ENCODE measurements at places on chromosomes 16 and 17.

- no peak for DNase-seq
These were observed 8.8 kb downstream of the PCGF2 start for GRCh38 chr17:38739305-38739704.

GRCh38 chr17:7932949-7933348 lies 943 bp downstream of the CNTROB start:
- DNase-seq: no peak

- DNase-seq: no peak
These were observed 178.6 kb downstream of the WWOX start for GRCh38 chr16:78278056-78278450.

DNA sequence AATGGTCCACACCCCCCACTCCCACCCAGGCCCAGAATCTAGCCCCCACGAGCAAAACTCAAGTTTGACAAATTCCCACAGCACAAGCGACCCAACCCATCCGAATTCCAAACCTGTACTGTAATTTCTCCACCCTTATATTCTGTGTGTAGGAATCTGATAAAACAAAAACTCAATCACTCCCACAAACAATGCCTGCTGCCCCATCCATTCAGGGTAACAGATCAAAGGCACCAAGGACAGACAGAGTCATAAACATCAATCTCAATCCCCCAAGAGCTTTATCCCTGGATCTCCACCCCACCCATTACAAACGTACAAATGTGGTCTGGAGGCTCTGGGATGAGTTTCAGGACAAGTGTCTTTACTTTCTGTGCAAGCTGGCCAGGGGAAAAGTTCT lies 157.8 kb downstream of the AXIN2 start:
- no peak for DNase-seq

DNA sequence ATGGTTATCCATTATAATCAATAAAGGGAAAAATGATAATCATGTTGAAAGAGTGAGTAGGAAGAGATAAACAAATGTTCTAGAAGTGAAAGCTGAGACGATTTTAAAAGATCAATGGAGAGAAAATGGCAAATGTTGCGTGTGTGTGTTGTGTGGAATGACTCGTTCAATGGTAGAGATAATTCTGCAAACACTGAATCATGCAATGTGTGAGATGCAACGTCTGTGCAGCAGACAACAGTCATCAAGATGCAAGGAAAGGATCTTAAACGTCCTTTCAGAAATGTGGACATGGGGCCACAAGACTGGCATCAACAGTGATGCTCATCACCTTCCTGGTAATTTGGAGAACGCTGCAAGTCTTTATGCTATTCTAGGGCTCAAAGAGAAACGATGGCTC lies 124.4 kb downstream of the CDYL2 start:
- no peak for DNase-seq

DNA sequence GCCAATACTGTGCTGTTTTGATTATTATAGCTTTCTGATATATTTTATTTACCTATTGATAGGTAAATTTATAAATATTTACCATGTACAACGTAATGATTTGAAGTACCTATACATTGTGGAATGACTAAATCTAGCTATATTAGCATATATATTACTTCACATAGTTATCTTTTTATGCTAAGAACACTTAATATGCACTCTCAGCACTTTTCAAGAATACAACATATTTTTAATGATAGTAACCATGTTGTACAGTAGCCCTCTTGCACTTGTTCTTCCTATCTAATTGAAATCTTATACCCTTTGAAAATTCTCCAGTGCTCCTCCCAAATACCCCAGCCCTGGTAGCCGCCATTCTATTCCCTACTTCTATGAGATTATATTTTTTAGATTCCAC lies 604.0 kb upstream of the KIF2B start:
- DNase-seq: no peak

DNA sequence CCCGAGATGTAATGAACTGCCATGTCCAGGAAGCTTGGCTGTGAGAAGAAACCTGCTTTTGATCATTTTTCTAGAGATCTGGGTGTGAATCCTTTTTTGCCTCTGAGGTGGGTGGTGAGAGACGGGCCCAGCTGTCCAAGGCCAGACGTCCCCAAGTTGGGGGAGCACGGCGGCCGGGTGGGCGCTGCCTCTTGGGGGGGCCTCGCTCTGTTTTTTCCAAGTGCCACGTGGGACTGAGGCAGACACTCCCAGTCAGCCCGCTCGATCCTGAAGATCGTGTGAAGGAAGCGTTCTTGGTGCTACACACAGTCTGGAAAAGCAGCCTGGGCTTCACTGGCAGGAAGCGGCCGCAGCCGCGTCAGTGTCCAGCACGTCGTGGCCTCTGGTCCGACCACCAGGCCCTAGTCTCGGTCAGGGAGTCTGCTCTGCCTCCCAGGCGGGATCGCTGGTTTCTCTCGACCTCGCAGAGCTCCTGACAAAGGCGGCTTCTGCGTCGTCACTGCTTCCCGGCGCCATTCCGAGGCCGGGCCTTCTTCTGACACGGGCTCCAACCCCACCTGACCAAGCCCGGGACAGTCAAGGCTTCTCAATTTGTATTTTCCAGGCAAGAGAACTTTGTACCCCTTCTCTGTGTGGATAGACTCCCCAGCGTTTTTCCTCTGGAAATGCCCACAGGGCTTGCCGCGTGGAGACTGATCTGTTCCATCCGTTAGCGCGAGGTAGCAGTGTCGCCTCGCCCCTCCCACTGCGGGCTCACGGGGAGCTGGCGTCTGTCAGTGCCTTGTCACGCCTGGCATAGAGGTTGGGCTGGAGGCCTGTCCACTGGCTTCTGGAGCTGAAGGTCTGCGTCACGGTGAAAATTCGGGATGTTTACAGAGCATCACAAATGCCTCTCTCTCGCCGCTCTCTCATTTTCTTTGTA lies 12.4 kb downstream of the PRSS27 start:
- DNase-seq: no peak

- no peak for DNase-seq
These were observed 27.3 kb downstream of the ACSF3 start for GRCh38 chr16:89120921-89121351.

GRCh38 chr16:53832896-53833544 lies 129.1 kb downstream of the FTO start:
- no peak for DNase-seq

DNA sequence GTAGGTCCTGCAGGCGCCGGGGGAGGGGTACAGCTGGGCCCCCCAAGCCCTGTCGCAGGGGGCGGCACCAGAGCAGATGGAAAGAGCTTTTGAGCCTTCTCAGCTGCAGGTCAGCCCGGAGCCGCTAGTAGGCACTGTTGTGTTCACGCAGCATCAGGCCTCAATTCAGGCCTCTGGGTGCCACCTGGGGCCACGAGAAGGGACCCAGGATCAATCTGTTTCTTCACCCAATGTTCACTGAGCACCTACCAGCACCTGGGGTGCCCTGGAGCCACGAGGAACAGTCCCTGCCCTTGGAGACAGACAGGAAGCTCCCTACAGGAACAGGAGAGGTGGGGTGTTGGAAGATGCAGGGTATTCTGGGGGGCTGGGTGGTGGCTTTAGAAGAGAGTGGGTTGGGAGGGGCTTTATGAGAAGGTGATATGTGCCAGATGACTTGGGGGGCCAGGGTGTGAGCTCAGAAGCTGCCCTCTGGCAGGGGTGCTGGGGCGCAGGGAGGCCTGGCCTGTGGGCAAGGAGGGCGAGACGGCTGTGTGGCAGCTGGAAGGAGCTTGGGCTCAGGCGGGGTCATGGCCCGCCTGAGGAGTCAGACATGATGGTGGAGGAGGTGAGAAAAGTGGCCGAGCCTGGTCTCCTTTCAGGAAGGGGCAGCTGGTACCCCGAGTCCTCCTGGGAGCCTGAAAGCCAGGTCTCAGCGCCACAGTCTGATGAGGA lies 121.9 kb upstream of the GSE1 start:
- DNase-seq: no peak

DNA sequence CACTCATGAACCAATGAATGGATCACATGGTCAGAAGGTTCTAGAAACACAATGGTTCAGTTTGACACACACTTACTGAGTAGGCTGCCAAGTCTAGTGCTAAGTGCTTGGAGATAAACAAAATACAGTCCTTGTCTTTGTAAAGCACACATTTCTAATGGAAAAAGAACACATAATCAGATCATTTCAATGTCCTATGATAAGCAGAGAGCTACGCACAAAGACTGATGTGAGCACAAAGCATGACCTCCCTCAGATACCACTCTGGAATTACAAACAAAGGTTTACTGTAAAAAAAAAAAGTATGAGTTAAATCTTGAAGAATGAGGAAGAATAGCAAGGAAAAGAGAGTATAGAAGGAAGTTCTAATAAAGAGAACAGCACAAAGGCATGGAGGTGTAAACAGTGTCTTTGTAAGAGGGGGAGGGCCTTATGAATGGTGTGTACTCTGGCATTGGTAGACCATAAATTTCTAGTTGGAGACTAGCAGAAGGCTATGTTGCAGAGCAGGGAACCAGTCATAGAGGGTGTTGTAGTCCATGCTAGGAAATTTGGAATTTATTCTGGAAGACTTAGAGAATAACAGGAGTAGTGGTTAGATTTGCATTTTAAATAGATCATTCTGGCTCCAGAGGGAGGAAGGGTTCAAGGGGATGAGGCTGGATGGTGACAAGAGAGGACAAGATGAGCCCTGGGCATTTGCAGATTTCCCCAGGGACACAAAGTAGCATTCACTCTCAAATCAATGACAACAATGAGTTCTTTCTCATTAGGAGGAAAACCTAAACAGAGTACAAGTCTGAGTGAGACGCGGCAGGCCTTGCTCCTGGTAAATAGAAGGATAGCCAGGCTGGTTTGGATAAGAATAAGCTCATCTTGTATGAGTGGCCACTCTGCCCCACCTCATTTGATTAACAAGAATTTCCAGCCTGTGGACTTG lies 468.0 kb downstream of the TOX3 start:
- DNase-seq: no peak

- no peak for DNase-seq
These were observed 304.7 kb downstream of the ZFHX3 start for GRCh38 chr16:72743011-72743761.

DNA sequence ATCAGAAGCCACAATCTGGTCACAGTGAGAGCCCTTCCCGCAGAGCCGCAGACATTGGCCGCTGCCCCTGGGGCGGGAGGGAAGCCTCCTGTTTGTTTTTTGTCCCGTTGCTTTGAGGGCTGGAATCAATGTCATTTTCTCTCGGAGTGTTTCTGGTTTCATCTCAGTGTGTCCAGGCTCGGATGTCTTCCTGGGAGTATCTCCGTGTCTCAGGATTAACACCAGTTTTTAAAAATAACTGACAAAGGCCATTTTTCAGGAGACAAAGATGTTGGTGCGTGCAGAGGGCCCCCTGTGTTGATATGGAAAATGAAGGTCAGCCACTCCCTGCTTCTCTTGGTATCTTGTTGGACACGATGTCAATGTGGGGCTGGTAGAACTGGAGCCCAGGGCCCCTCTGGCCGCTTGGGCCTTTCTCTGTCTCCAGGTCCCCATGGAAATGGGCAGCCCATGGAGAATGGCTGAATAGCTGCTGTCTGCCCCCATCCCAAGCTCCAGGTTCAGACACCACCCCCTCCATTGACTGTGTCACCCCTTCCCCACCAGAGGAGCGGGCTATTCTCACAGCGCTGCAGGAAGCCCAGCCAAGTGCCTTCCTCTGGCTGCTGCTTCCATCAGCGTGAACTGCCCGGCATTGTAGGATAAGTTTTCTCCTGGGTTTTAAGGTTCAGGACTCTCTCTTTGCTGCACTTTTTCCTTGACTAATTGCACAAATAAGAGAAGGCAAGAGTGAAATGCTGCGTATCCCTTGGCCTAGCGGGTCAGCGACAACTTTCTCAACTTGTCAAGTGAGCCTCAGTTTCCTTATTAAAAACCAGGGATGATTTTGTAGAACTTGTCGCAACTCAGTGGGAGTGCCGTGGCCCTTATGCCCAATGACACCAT lies 72.2 kb upstream of the METTL9 start:
- DNase-seq: no peak

DNA sequence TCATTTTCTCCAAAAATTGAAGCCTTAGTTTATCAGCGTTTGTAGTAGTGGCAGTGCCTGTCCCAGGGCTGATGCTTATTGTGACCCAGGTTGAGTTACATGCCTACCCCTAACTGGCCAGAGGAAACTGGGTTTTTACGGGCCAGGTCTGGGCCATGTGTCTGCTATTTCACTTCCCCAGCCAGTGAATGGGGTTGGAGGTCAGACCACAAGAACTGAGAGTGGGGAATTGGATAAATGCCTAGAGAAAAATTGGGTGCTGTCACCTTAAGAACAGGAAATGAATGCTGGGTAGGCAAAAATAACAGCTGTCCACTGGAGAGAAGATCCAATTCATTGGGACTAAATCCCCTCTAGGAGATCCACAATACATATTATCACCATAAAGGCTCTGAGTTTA lies 5.2 kb downstream of the ADPRM start:
- no peak for DNase-seq

Measured in astrocyte of the cerebellum (primary cell).